Activated T-cell treated with anti-CD3 and anti-CD28 coated beads, Interleukin-2, amount 50 U/mL, for 48 hours (primary cell): ENCODE measurements at places on chromosomes 1 and 21.

GRCh38 chr1:92228401-92228800 is 10.7 kb downstream of the C1orf146 start:
- DNase-seq: no peak

GRCh38 chr1:98019747-98020146 is 98.9 kb upstream of the DPYD start:
- no peak for DNase-seq

DNA sequence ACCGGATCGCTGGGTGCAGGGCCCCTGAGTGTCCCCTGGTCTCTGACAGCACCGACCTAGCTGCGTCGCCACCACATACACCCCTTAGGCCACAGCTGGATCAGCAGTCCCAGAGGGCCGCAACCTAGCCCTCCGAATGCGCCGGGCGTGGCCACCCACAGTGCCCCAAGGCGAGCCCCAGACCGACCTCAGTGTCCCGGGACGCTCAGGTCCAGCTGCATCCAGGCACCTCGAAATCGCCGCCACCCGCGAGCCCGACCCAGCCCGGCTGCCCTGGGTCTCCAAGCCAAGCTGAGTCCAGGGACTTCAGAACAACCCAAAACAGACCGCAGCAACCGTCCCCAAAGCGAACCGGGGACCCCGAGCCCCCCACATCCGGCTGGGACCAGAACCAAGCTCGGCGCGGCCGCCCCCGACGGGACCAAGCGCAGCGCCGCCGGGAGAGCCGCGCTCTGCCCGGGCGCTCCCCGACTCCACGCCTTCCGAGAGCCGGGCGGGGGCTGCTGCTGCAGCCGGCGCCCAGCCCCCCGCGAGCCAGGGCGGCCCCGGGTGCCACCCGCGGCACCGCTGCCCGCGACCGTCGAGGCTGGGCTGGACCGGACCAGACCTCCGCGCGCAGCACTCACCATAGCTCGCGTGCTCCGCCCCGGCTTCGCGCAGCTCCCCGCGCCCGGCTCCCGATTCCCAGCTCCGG is 54.6 kb upstream of the ECE1 start:
- peak; percentile 52 for DNase-seq

- no peak for DNase-seq
These were observed 16.1 kb downstream of the SLC6A9 start for GRCh38 chr1:44015206-44015605.

- DNase-seq: no peak
These were observed 77.4 kb downstream of the FOXD2 start for GRCh38 chr1:47515164-47515789.

DNA sequence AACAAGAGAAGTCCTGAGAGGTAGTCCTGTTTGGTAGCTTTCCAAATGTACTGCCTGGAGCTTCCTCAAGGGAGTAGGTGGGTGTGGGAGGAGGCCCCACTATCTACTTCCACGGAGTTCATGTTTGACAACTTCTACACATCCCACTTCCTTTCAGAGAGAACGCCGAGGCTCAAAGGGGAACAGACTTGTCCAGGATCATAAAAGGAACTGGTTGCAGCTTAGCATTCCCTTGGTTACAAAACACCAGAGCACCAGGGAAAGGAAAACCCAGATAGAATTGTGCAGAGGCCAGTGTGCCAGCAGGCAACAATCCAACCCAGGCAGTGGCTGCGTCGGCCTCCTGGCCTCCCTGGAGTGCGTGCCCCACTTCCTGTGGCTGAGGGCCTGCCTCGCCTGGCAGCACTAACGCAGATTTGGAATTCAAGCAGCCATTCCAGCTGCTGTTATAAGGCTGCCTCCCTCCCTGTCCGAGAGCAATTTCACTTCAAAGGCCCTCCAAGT is 4.2 kb upstream of the RAP1GAP start:
- peak; percentile 17 for DNase-seq

- no peak for DNase-seq
These were observed 10.7 kb downstream of the PSRC1 start for GRCh38 chr1:109272021-109272799.
